ENCODE measurements at places on chromosomes 1 and 21.

DNA sequence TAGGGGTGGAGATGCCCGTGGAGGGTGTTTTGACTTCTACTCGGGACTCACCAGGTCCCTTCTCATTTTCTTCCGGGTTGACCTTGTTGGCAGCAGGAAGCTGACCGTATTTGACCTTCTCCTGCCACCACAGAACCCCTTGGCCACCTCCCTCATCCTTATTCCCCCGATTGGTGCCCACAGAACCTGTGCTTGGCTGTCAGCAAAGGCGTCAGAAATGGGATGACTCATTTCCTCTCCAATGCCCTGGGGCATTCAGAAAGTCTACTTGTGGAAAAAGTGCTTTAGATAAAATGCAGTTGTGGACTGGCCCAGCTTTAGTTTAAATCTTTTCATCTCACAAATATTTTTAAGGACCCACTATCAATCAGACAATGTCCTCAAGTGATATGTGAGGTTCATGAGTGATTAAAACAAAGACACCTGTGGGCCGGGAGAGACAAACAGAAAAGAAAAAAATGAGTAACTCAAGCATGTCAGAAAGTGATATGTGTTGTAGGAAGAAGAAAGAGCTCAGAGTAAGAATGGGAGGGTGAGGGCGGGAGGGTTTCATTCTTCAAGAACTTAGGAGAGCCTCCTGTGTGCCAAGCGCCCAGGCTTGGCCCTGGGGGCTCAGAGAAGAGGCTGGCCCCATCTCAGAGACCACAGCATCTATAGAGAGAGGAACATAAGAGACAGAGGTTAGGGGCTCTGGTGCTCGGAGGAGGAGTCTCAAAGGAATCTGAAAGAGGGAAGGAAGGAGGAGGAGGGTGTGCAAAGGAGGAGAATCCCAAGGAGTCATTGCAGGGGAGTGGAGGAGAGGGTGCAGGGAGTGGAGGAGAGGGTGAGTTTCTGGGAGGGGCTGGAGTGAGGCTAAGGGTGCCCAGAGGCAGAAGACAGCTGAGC, 221.6 kb upstream of the VAMP3 start:
- DNase-seq = no peak

DNA sequence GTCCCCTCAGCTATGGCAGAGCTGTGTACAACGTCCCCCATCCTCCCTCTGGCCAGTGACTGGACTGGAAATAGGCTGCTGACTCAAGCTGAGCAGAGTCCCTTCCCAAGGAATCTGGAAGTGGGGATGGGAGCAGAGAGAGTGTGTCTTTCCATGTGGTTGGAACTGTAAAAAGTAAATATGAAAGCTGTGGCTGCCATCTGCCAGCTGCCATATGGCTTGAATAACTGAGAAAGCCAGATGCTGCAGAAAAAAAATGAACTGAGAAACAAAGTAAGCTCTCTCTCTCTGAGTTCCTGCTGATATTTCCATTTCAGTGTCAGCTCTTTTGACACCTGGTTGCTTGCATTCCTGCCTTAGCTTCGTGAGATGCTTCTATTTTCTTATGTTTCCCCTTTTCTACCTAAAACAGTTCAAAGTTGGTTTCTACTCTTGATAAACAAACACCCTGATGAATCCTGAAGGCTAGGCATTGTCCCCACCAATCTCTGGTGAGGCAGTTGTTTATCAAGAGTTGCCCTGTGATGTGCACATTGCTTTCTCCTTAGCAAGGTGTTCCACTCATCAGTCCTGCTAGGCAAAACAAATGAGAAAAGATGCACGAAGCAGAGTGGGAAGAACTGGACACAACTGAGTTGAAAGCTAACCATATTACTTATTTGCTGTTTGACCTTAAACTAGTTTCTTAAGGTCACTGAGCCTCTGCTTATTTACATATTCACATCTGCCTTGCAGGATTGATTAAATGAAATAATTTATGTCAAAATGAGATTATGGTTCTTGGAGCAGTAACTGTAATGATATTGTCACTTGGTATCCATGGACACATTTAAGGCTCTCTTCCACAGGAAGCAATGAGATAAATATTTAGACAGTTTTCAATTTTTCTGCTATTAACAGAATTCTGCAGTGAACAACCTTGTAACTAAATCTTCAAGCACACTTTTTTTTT, 16.6 kb upstream of the DR1 start:
- DNase-seq = no peak

- DNase-seq = no peak
Measured at GRCh38 chr1:10897321-10897980, 101.0 kb upstream of the CASZ1 start.

GRCh38 chr1:60133000-60133673, 59.6 kb upstream of the C1orf87 start:
- no peak for DNase-seq

DNA sequence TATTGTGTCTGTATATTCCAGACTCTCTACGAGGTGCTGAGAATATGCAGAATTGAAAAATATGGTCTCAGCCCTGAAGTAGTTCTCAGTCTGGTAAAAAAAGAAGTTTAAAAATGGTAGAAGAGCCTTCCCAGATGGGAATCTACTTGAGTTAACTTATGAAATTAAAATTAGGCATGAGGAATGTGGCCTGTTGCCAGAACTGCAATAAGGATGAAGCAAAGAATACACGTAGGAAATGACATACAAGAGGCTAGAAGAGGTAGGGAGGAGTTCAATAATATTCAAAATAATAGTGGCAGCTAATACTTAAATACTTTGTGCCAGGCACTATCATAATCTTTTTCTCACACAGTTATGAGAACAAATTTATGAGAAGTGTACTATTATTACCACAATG, 6.3 kb downstream of the ASPM start:
- DNase-seq = no peak

DNA sequence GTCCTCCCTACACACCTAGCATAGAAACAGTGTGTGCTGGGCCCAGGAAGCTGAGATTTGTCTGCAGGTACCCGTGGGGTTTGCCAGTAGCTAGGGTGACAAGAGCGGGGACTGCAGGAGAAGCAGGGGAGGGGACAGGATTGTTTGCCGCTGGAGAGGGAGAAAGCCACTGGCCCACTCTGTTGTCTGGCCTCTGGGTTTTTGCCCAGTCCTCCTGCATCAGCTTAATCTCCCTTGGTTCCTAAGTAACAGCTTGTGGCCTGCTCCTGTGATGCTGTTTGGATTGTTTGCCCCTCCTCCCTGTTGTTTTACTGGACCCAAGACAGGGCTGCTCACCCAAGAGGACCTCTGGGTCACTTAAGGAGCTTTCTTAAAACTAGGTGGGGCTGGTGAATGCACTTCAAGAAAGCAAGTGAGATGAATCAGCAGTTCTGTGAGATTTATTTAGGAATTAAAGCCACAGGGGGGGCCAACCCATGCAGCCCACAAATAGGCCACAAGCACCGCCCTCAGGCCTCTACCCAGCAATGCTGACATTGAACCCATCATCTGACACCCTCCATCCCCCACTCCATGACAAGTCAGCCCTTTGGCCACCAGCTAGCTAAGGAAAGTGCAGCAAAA, 142.8 kb downstream of the ZZZ3 start:
- DNase-seq = peak; percentile 50

DNA sequence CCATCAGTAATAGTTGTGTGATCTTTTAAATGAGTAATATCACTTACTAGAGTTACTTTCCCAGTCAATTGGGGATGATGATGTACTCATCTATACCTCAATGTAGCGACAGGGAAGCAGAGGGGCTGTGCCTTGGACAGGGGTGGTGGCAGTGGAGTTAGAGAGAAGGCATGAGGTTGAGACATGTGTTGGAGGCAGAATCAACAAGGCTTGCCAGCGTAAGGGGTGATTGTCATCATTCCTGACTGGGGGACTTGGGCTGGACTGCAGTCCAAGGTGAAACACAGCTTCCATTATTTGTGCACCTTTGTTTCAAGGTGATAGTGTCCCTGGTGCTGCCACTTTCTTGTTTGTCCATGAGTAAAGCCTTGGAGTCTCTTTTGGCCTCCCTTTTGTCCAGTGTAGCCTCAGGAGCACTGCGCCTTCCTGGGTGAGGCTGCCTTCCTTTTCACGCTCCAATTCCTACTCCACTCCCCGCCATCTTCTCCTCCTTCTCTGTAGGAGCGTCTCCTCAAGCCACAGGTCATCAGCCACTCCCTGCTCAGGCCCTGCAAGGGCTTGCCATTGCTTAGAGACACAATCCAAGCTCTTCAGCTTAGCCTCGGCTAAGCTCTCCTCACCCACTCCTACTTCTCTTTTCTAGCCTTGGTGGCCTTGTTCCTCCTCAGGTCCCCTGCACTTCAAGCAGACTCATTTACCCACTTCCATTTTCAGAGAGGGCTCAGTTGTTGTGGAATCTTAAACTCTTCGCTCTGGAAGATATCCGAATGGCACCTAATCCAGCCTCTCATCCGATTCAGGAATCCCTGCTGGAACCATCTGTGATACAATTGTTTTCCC, 77.6 kb upstream of the CD34 start:
- no peak for DNase-seq

- DNase-seq = no peak
Measured at GRCh38 chr1:246404078-246404477, 103.0 kb downstream of the SMYD3 start.

- no peak for DNase-seq
Measured at GRCh38 chr21:26140164-26140579, 30.4 kb downstream of the APP start.

GRCh38 chr1:108000620-108001111, 35.7 kb upstream of the VAV3 start:
- peak; percentile 69 for DNase-seq

DNA sequence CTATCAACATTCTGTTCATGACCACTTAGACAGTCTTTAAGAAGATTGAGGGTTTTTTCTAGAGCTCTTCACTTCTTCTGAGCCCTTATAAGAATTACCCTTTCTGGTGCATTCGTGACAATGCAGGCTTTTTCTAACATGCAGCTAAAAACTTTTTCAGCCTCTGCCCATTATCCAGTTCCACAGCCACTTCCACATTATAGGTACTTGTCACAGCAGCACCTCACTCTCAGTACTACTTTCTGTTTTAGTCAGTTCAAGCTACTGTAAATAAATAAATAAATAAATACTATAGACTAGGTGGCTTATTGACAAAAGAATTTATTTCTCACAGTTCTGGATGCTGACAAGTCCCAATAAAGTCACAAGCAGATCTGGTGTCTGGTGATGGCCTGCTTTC, 284.4 kb upstream of the PKN2 start:
- DNase-seq = no peak

DNA sequence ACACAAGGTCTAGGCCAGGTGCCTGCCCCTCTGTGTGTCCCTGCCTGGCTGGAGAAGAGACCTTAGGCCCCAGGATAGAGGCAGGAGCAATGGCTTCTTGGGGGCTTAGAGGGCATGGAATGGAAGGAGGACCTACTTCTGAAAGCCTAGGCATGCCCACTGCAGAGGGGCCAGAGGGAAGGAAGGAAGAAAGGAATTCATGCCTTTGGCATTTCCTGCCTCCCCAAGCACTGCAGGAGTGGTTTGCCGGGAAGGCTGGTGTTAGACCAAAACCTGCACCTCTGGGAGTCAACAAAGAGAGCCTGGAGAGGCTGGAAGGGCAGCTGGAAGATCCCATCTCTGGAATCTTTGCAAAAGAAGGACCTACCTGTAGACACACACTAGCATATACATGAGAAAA, 50.7 kb upstream of the KCNE2 start:
- no peak for DNase-seq

GRCh38 chr1:162942916-162943559, 82.1 kb upstream of the CCDC190 start:
- DNase-seq = no peak

DNA sequence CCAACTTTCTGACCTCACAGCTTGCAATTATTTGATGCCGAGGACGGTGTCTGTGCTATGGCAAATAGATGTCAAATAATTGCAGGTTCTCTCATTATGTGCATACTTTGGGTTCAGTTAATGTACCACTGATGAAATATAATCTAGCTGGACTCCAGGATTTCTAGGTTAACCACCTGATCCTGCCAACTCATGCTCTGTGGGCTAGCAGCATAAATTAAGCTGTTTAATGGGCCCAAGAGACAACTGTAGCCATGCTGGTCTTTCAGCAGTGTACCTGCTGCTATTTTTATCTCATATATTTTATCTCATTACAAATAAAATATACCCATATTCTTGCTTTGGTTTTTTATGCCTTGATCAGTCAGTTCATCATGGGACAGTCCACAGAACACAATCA, 43.3 kb upstream of the HP1BP3 start:
- no peak for DNase-seq

DNA sequence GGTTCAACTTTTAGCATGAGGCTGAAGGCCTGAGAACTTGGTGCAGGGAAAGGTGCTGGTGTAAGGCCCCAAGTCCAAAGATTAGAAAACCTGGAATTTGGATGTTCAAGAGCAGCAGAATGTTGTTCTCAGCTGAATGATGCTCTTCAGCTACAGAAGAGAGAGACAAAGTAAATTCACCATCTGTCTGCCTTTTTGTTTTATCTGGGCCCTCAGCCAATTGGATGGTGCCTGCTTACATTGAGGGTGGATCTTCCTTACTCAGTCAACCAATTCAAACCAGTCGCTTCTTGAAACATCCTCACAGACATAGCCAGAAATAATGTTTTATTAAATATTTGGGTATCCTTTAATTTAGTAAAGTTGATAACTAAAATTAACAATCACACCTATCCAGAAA, 748.2 kb upstream of the ADAMTS5 start:
- no peak for DNase-seq

DNA sequence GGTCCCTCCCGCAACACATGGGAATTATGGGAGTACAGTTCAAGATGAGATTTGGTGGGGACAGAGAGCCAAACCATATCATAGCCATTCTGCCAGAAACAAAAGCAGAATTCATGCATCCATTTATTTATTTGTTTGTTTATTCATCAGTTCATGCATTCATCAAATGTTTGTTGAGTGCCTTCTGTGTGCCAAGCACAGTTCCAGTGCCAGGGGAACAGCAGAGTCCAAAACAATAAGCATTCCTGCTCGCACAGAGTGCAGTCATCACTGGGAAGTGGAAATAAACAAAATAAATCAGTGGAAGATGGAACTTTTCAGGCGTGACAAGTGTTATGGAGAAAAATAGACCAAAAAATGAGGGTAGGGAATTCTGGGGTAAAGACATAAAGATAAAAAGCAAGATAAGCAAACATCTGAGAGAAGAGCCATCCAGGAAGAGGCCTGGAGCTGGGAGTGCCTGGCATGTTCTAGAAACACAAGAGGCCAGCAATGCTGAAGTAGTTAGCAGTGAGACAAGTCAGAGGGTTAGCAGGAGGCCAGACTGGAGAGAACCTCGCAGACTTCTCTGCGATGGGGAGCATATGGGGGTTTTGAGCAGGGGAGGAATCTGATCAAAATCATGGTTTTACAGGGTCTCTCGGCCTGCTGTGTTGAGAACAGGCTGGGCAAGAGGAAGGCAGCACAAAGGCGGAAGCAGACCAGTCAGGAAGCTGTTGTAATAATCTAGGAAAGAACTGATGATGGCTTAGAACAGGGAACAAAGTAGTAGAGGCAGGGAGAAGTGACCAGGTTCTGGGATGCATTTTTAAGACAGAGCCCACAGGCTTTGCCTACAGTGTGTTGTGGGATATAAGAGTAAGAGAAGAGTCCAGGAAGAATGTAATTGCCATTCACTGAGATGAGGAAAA, 113.2 kb downstream of the GLUL start:
- DNase-seq = peak; percentile 32

- DNase-seq = peak; percentile 45
Measured at GRCh38 chr1:27152004-27152828, 2.7 kb downstream of the SLC9A1 start.

Data from thyroid gland (tissue), 4 donors.